Testis (tissue), 5 donors: ENCODE measurements at places on chromosomes 13 and 19. TPM values are rescaled to one million over a fixed set of nuclear protein-coding genes. Genes with fewer than 3 reads are reported as not detected.
A peak's percentile ranks its signal among the peaks of the same experiment; 100 is the strongest.

DNA sequence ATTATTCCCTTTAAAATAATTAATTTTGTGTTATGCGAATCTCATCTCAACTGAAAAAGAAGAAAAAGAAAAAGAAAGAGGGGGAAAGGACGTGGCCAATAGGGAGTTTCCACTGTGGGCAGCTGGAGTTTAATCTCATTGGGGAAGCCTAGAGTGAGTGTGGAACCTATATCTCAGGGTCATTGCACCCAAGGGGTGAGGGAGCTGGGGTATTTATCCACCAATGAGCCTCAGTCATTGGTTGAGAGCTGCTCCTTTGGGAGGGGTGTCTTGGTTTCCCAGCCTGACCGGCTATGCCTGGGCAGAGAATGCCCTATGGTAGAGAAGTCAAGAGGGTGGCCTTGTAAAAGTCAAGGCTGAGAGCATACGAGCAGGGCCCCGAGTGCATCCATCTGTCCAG lies 16.5 kb downstream of the CYP4F22 start:
- H3K4me1 ChIP-seq, result no peaks in the 10 kb centered on the region
- DNase-seq, result no peak
- no peak overlapping the region for H3K4me3 ChIP-seq
- H3K36me3 ChIP-seq, result no peaks in the 10 kb centered on the region
- no peaks in the 10 kb centered on the region for H3K27me3 ChIP-seq
- no peak overlapping the region for H3K27ac ChIP-seq

DNA sequence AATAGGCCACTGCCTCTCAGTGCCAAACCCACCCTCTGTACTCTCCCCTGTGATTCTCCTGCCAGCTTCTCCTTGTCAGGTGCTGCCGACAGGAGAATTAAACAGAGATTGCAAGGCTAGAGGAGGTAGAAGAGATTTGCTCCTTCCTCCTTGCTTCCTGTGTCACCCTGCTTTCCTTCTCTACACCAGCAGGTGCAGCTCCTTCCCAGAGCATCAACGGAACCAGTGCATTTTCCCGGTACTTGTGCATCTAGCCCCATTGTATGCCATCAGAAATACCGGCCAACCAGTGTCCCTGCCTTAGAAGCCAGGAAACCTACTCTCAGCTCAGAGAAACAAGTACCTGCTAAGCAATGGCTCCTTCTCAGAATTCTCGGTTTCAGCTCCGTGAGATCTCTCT lies 253.2 kb downstream of the SUCLA2 start:
- H3K27ac ChIP-seq, result no peak overlapping the region
- H3K27me3 ChIP-seq, result no peaks in the 10 kb centered on the region
- no peak for DNase-seq
- no peak overlapping the region for H3K4me3 ChIP-seq
- H3K4me1 ChIP-seq, result no peaks in the 10 kb centered on the region

DNA sequence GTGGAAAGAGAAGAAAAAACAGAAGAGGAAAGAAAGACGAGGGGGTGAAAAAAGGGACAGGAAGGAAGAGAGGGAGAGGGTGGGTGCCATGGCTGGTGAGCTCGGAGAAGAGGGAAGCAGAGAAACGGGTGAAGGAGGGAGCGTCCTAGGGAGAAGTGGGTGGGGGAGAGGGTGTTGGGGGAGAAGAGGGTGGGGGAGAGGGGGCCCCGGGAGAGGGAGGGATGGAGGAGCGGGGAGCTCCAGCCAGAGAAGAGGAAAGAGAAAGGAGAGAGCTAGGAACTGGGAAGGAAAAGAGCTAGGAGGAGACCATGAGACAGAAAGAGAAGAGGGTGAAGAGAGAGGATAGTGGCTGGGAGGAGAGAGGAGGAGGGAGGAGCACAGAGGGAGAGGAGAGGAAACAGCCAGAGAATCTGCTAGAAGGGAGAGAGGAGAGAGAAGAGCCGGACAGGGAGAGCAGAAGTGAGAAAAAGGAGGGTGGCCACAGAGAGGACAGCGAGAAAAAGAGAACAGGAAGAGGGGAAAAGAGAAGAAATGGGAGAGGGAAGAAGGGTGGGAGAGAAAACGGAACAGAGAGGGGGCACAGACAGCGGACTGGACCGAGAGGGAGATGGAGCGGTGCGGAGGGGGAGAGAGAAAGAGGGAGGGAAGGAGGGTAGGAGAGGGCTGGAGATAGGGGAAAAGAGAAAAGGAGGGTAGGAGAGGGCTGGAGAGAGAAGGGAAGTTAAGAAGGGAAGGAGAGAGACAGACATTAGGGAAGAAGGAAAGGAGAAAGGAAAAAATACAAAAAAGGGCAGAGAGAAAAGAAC lies 11.9 kb upstream of the GARIN5A start:
- H3K4me1 ChIP-seq, result no peaks in the 10 kb centered on the region
- no peak for DNase-seq
- no peak overlapping the region for H3K27ac ChIP-seq
- H3K36me3 ChIP-seq, result no peaks in the 10 kb centered on the region
- H3K4me3 ChIP-seq, result no peak overlapping the region

DNA sequence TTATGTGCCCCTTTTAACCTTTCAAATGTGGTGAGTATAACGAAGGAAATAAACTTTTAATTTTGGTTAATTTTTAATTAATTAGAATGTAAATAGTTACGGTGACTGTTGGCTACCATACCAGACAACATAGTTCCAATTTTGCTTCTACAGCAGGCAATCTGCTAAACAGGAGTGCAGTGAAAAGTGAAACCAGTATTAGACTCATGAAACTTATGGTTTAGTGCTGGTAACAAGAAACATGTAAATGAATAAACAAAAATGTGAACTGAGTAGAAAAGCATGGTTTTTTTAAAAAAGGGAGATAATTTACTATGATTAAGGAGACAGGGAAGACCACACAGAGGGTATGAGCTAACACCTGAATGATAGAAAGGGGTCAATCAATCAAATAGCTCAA lies 478.4 kb downstream of the PCDH9 start:
- no peak overlapping the region for H3K4me3 ChIP-seq
- no peaks in the 10 kb centered on the region for H3K27me3 ChIP-seq
- no peaks in the 10 kb centered on the region for H3K4me1 ChIP-seq

DNA sequence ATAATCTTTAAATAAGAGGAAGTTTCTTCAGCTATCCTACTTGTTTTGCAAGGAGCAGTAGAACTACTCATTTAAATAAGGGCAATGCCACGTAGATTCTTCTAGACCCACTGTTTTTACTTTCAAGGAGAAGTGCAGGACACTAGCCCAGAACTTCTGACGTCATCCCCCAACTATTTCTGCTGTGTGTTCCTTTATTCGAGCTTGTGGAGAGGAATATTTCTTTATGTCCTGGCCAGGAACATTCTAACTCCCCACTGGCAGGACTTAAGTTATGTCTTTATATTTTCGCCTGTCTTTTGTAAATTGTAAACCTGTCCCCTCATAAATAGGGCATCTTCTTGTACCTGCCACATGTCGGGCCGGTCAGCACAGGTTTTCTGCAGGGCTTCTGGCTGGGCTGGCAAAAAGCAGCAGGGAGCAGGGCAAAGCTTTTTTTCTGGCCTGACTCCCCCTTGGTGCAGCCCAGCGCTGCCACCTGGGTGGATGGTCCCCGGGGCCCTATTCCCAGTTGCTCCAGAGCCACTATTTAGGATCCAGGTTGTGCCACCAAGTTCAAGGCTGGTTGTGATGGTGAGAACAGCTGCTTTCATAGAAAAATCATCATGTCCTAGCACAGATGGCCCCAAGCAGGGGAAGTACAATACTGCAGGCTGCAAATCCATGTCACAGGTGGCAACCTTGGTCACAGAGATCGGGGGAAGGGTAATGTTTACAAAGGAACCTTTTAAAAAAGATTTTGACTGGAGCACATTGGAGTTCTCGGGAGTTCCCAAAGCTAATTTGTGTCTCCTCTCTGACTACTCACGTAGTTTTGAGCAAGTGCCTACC lies 1.8 kb downstream of the MBNL2 start:
- H3K36me3 ChIP-seq, result no peaks in the 10 kb centered on the region
- H3K27me3 ChIP-seq, result no peaks in the 10 kb centered on the region
- DNase-seq, result peak; percentile 86
- H3K4me1 ChIP-seq, result peaks cover 30% of the 10 kb centered on the region

- H3K4me3 ChIP-seq, result peak overlapping the region; percentile 4
- no peak overlapping the region for H3K27ac ChIP-seq
- H3K36me3 ChIP-seq, result no peaks in the 10 kb centered on the region
- H3K27me3 ChIP-seq, result no peaks in the 10 kb centered on the region
Measured at GRCh38 chr19:5478241-5478924, 23.2 kb downstream of the ZNRF4 start.

DNA sequence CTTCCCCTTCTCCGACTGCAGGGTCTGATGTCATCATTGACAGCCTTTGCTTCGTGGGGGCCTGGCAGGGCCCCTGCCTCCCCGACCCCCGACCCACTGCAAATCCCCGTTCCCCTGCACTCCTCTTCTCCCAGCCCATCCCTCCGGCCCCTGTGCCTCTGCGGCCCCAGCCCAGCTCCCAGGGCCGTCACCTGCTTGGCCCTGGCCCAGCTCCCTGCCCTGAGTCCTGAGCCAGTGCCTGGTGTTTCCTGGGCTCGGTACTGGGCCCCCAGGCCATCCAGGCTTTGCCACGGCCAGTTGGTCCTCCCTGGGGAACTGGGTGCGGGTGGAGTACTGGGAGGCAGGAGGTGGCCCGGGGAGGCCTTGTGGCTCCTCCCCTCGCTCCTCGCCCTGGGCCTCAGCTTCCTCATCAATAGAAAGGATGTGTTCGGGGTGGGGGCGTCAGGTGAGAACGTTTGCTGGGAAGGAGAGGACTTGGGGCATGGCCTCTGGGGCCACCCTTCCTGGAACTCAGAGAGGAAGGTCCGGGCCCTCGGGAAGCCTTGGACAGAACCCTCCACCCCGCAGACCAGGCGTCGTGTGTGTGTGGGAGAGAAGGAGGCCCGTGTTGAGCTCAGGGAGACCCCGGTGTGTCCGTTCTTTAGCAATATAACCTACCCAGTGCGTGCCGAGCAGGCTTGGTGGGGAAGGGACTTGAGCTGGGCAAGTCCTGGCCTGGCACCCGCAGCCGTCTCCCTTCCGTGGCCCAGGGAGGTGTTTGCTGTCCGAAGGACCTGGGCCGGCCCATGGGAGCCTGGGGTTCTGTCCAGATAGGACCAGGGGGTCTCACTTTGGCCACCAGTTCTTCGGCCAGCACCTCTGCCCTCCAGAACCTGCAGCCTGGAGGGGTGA lies 15.9 kb upstream of the CELF5 start:
- H3K27me3 ChIP-seq, result no peaks in the 10 kb centered on the region
- no peaks in the 10 kb centered on the region for H3K4me1 ChIP-seq
- H3K36me3 ChIP-seq, result no peaks in the 10 kb centered on the region
- no peak for DNase-seq
- H3K27ac ChIP-seq, result no peak overlapping the region

The PGLYRP2 gene
- 44.4 TPM for total RNA-seq

The CEACAM8 gene
- 0.16 TPM for total RNA-seq

GRCh38 chr13:109743706-109744453 lies 42.5 kb downstream of the IRS2 start:
- no peaks in the 10 kb centered on the region for H3K36me3 ChIP-seq
- H3K27me3 ChIP-seq, result no peaks in the 10 kb centered on the region
- peaks cover 10% of the 10 kb centered on the region for H3K4me1 ChIP-seq
- no peak overlapping the region for H3K27ac ChIP-seq
- no peak for DNase-seq

DNA sequence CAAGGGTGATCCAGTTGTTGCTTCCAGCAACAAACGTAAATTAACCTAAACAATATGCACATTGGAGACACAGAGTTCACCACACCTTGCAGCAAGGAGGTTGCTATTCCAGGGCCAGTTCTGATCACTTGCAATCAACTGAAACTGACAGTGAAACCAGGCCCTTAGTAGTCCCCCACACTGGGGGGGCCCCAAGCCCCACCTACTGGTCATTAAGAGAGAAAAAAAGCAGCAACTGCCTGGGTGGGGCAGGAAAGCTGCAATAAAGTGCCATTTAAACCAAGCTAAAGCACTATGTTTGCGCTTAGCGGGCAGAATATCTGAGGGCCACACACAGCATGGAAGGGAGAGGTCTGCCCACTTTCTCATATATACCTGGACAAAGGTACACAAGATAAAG lies 51.5 kb downstream of the ATP7B start:
- H3K4me1 ChIP-seq, result no peaks in the 10 kb centered on the region
- H3K27me3 ChIP-seq, result no peaks in the 10 kb centered on the region
- H3K27ac ChIP-seq, result no peak overlapping the region
- no peak overlapping the region for H3K4me3 ChIP-seq
- no peak for DNase-seq
- H3K36me3 ChIP-seq, result no peaks in the 10 kb centered on the region

DNA sequence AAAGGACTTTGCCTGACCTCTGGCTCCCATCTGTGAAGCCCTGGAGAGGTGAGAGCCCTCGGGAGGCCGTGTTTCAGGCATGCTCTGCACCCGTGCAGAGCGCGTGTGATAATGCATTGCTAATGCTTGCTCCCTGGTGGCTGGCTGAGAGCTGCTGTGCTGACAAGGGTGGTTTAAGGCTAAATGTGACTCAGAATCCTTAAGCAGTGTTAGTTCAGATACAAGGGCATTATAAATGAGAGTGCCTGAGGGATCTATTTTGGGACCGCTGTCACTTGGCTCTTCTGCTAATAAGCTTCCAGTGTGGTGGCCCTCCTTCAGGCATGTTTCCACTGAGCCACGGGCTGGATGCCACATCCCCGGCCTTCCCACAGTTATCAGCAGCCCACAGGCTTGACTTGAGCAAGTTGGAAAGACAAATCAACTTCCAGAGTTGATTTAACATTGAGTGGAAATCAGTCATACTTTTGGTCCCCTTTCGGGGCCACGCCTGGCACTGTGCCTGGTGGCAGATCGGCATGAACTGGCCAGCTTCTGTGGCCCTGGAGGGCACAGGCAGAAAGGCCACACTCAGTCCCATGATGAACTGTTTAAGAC lies 17.0 kb downstream of the ALOX5AP start:
- H3K27me3 ChIP-seq, result no peaks in the 10 kb centered on the region
- DNase-seq, result no peak
- H3K4me3 ChIP-seq, result no peak overlapping the region

GRCh38 chr13:60969656-60970055 lies 446.0 kb downstream of the PCDH20 start:
- no peak overlapping the region for H3K27ac ChIP-seq
- H3K4me3 ChIP-seq, result no peak overlapping the region
- no peaks in the 10 kb centered on the region for H3K36me3 ChIP-seq
- no peaks in the 10 kb centered on the region for H3K27me3 ChIP-seq
- no peaks in the 10 kb centered on the region for H3K4me1 ChIP-seq

The SCN1B gene
- total RNA-seq, result 6.6 TPM

DNA sequence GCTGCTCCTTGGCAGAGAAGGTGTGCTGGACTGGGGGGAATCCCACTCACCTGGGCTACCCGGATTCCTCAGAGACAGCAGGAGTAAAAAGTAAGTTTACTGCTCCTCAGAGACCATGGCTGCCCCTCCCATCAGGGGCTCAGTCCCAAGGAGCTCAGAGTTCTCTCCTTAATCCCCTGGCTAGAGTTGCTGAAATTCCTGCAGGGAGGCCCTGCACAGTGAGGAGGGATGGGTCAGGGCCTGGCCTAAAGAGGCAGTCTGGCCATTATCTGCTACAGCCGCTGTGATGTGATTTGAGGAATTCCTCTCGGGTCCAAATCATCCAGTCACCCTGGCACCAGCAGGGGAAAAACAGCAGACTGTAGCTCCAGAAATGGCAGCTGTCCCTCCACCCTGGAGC lies 502.5 kb downstream of the PCDH17 start:
- DNase-seq, result no peak
- no peaks in the 10 kb centered on the region for H3K36me3 ChIP-seq
- no peak overlapping the region for H3K27ac ChIP-seq
- no peaks in the 10 kb centered on the region for H3K4me1 ChIP-seq

GRCh38 chr13:40813667-40814454 lies 24.4 kb downstream of the SLC25A15 start:
- no peaks in the 10 kb centered on the region for H3K36me3 ChIP-seq
- no peaks in the 10 kb centered on the region for H3K27me3 ChIP-seq
- no peak overlapping the region for H3K27ac ChIP-seq
- H3K4me1 ChIP-seq, result no peaks in the 10 kb centered on the region
- H3K4me3 ChIP-seq, result no peak overlapping the region
- DNase-seq, result no peak

The AXL gene
- 98.2 TPM for total RNA-seq

The MATK gene
- total RNA-seq, result 10.1 TPM
